ENCODE measurements at places on chromosomes 6 and 20.

- no peak for DNase-seq
These were observed 1.0 kb downstream of the MRPS26 start for GRCh38 chr20:3046677-3047462.

- peak; percentile 5 for DNase-seq
These were observed 701.8 kb upstream of the ADGRB3 start for GRCh38 chr6:67933278-67933677.

DNA sequence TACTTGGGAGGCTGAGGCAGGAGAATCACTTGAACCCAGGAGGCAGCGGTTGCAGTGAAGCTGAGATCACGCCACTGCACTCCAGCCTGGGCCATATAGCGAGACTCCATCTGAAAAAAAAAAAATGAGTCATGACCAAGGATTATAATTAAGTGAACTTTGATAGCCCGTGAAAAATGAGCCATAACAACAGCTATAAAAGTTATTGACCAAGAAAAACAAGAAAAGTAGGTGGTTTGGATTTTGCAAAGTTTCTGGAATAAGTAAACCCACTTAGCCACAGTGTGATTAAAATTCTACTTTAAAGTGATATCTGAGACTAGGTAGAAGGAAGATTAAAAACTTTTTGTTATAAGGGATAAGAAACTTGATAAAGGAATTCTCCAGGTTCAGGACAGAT, 25.9 kb upstream of the BCLAF1 start:
- no peak for DNase-seq

DNA sequence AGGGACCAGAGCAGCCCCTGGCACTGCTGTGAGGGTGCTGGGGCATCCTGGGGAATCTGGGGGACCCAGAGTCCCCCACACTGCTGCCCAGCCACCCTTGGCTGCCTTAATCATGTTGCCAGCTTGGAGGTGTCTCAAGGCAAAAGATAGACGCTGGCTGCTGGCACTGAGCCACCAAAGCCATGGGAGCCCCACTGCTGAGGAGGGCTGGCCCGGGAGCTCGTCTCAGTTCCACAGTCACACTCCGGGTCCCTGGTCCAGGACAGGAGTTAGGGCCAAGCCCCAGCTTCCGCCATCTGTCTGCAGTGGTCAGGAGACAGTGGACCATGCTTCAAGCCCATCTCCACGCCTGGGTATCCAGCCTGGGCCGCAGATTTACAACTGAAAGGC, 41.0 kb upstream of the HMGA1 start:
- DNase-seq: no peak

GRCh38 chr6:156809034-156809433, 31.9 kb downstream of the ARID1B start:
- peak; percentile 28 for DNase-seq

Data from fibroblast of skin of abdomen (primary cell).